CD4-positive, alpha-beta T cell treated with Interleukin-6 at 100 ng/mL for 8 hours (primary cell): ENCODE measurements at places on chromosomes 1 and 21.

DNA sequence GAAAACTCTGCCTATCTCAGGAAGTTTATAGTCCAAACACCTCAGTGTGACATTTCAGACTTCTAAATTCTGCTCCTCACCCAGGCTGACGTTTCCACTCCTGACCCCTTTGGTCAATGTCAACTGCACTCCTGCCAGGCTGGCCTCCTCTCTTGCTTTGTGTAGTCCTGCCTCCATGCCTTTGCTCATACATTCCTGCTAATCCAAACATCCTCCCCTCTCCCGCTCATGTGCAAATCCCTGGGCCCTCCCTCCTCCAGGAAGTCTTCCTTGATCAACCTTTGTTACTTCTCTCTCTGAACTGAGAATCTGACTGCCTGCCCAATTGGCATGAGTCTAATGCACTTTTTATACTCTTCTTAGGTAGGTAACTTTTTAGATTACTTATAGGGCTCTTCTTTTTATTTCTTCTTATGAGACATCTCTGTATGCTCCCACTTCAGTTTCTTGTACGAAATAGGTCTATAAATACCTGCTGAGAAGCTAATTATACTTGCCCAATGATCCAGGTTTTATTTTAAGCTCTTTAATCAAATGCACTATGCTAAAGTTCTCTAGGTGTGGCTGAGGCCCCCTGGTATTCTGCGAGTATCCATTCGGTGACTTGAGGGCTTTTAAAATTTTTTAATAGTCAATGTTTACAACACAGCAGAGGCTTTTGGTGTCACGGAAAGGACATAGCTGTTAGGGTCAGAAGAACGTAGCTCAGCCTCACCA lies 128.1 kb downstream of the PLXNA2 start:
- DNase-seq, result no peak

GRCh38 chr1:188433425-188433824 lies 1604.7 kb downstream of the PLA2G4A start:
- DNase-seq, result no peak

DNA sequence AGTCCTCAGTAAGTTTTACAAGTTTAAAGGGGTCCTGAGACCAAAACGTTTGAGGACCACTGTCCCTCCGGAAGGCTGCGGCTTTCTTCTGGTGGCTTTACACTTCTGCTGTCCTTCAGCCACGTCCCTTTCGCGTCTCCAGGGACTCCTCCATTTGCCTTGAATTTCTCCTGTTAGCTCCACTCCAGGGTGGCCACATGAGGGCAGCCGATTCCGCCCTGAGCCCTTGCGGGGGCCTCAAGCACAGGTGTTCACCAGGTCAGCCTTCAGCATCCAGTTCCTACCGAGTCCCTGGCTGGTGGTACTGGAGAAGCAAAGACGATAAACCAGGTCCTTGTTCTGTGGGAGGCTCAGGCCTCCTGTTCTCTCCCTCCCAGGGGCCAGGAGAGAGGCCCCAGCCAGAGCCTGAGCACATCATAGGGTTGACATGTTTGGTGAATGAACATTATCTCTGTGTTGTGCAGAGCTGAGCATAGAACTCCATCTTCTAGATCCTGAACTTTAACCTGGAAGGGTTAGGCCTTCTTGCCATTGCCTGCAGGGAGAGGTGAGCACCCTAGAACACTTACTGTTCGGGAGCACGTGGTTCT lies 27.4 kb upstream of the COQ8A start:
- DNase-seq, result peak; percentile 50

GRCh38 chr1:202438393-202439174 lies 90.1 kb downstream of the PPP1R12B start:
- DNase-seq, result no peak

GRCh38 chr1:65825741-65826140 lies 33.0 kb downstream of the PDE4B start:
- no peak for DNase-seq

- DNase-seq, result no peak
Measured at GRCh38 chr1:155970531-155971167, 7.7 kb downstream of the ARHGEF2 start.
